ENCODE measurements at places on chromosomes 6 and 20.

DNA sequence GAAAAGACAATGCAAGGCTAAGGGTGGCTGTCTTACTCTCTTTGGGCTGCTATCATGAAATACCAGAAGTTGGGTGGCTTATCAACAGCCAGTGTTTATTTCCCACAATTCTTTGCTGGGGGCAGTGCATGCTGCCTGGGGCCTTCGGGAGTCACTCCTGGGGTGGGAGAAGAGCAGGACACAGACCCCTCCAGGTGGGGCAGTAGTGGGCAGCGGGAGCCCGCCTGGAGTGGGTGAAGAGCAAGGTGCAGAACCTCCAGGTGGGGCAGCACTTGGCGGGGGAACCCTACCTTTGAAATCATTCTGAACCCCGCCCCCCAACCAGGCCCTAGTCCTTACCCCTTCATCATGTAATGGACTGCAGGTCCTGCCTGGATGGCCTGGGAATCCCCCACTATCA, 69.6 kb upstream of the THBS2 start:
- no peak for DNase-seq

DNA sequence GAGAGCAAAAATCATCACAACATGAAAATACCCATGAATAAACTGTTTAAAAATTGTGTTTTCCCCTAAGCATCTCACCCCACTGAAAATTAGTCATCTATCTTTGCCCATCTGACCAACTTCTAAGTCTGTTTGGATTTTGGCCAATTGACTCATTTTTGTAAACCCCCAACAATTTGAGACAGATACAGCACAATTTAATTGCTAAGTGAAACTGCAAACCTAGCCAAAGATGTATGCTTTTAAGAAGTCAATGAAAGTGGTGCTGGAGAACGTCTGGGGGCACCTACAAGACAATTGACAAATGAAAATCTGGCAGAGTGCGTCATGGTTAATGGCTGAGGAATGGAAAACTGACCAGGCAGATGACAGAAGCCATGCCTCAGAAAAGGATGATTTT, 30.9 kb upstream of the SLC24A3 start:
- DNase-seq, result no peak

DNA sequence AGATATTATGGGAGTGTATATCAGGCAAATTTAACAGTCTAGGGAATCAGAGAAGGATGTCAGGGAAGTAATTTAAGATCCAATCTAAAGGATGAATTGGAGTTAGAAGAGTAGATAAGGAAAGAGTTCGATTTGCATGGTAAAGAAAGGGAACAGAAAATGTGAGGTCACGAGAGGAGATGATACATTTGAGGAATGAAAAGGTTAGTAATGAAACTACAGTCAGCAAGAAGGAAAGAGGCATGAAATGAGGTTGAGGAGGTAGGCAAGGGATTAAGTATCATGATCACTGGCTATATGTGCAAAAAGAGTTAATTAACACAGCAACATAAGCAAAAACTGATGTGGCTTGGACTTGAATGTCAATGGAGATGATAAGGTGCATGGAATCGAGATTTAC, 22.4 kb downstream of the ZNF318 start:
- DNase-seq, result no peak

- no peak for DNase-seq
Measured at GRCh38 chr6:122151066-122151465, 248.4 kb upstream of the HSF2 start.
